ENCODE measurements at places on chromosomes 12 and 14.

GRCh38 chr12:107519906-107520859 lies 165.4 kb upstream of the PWP1 start:
- DNase-seq = no peak

DNA sequence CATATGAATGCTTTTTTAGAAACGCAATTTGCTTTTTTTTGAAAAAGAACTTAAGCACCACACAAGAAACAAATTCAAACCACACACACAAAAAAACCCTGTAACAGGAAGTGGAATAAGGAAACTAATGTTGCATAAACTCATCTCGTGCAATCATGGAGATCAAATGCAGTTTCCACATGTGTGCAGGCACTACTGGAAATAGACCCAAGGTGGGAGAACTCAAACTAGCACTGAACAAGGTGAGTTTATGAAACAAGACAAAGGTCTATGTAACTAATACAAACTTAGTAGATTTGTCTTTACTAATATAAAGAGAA lies 17.5 kb downstream of the NIN start:
- no peak for DNase-seq

DNA sequence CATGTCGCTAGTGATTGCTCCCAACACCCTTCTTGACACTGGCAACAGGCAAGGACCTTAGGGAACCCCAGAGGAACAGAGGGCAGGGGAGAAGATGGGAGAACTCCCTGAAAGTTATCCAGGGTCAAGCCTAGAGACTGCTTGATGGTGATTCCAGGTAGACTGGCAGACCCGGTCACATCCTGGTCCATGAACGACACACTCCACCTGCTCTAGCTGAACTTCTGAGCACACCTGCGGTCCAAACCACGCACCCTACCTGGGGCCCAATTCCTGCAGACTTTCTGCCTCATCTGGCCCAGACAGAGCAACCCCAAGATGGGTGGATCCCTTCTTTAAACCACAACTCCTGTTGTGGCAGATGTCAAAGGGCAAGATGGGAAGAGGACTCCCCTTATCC lies 34.2 kb downstream of the NCKAP5L start:
- DNase-seq = no peak

- DNase-seq = no peak
These were observed 1.8 kb downstream of the CPNE8 start for GRCh38 chr12:38903596-38903995.

DNA sequence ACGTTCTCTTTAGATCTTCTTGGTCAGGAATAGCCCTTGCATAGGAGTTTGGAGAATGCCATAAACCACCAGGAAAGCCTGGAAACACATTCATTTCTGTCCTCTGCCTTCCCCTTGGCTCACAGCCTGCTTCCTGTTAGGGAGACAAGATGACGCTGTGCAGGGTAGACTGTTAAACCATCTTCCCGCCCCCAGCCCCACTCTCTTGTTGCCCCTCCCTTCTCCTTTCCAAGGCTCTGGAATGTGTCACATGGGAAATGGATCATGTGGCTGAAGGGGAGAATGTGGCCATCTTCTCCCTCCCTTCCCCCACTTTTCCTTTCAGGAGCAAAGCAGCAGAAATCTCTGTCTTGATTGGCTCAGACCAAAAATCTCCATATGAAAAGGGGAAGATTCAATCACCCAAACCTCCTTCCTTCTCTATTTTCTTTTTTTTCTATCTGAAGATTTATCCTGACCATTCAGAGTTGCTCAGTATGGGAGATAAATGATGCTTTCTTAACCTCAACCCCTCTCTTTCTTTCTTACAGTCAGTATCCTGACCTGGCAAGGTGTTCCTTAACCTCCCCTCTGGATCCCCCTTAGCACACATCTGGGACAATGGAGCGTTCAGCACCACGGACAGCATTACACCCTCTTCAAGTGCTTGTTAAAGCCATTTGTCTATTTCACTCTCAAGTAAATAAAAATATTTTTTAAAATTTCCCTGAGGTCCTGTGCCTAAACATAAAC lies 11.4 kb downstream of the GPR19 start:
- DNase-seq = no peak

- DNase-seq = no peak
These were observed 37.4 kb downstream of the SUSD6 start for GRCh38 chr14:69648480-69649451.

DNA sequence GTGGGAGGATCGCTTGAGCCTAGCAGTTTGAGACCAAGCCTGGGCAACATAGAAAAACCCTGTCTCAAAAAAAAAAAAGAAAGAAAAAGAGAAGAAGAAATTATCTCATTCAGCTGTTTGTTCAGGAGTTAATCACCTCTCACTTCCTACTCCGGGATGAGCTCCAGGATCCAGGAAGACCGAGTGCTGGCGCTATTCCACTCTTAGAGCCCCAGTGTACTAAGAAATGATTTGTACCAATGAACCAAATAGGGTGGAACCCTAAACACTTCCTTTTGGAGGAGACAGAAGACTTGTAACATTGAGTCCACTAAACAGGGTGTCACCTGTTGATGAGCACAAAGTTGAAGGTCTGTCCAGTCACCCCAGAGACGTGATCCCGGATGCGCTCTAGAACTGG lies 3.6 kb downstream of the ALKBH2 start:
- no peak for DNase-seq

DNA sequence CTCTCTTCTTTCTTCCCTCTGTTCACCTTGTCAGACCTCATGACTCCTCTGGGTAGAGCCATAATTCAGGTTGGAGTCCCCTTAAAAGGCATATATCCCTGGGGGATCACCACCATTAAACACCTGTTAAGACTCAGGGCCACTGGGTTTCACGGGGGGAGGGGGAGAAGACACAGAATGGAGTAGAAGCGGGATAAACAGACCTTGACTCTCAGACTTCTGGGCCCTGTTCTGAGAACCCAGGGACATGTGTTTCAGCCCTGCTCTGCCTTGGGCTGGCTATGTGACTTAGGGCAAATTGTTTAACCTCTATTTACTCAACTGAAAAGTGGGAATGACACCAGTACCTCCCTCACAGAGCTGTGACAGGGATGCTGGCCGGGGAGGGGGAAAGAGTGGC lies 4.6 kb downstream of the CDH24 start:
- no peak for DNase-seq

GRCh38 chr12:63362166-63362565 lies 211.2 kb upstream of the AVPR1A start:
- DNase-seq = no peak

DNA sequence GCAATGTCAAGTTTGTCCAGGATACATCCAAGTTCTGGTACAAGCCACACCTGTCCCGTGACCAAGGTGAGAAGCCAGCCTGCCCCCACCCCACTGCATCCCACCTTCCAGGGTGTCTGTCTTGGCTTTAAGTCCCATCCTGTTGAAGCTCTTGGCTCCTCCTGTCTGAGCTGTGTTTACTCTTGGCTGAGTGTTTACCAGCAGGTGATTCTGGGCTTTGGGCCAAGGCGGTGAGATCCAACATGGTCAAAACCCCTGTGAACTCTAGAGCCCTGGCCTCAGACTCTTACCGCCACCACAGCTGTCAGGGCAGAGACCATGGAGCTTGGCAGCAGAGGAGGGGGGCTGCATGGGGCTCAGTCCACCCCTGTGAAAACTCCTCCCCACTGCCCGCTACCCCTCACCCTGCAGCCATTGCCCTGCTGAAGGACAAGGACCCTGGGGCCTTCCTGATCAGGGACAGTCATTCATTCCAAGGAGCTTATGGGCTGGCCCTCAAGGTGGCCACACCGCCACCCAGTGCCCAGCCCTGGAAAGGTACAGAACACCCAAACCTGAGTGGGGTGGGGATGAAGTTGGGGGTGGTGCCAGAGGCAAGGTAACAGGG lies 11.6 kb downstream of the TNS2 start:
- no peak for DNase-seq

DNA sequence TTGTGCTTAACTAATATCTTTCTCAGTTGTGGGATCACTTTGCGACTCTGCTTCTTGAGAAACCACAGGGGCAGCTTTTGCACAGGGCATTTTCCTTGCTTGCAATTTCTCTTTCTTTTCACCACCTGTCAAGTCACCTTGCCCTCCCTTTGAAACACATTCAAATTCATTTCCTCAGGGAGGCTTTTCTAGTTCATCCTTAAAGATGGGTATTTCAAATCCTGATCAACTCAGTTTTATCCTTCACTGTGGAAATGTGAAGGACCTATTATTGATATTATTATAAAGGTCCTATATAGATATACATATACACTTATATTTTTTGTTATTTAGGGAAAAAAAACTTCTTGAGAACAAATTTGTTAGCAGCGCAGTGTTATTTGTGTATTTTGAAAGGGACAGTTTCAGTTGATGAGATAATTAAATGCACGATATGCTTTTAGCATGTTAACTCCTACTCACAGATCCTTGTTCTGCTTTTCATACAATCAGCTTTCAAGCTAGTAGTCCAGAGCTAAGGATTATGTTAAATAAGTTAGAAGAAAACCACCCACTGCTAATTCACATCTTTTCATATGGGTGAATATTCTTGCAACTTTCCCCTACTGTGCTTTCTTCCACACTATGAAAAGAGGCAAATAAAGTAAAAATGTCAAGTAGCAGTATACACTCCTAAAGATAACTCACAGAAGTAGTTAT lies 501.4 kb upstream of the RGS6 start:
- no peak for DNase-seq

DNA sequence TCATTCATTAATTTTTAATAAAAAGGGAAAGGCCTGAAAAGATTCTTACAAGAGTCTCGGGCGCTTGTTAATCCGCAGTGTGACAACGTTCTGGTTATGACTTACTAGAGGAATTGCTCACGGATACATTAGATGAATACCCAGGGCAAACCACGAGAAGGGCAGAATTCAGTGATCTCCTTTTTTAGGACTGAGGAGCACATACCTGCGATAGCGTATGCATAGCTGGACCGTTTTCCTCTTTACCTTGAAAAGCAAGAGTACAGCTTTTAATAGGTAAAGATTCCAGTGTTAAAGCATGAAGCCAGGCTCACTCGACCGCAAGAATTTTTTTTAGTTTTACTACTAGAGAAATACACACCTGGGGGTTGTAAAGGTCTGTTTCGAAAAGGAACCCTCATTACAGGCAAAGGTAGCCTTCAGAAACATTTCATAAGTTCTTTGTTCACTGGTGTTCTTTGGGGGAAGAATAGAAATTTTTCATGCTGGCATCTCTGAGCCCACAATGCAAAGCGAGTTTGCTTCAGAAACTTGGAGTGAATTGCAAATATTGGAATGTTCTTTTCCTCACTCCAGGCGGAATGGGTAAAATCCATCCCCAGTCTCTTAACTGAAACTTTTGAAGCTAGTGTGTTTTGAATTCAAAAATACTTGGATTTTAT lies 953 bp downstream of the MAPK1IP1L start:
- no peak for DNase-seq

DNA sequence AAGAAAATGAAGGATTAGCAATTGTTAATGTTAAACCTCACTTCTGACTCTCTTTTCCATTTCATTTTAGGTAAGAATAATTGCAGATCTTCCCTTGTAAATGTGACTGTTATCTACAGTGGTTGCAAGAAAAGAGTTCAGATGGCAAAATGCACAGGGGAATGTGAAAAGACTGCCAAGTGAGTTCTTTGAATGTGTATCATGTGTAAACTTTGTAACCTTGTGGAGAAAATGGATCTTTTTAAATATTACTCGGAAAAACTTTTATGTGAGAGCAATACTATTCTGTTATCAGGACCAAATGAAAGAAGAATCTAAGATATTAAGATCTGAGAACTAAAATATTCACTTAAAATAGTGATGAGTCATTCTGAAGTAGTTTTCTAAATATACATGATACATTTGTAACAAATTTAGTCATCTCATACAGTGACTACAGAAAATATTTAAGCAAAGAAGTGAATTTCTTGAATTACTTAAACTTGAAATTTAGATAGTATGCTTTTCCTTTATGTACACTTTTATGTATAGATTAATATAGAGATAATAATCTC lies 122.5 kb upstream of the CNTN1 start:
- no peak for DNase-seq

DNA sequence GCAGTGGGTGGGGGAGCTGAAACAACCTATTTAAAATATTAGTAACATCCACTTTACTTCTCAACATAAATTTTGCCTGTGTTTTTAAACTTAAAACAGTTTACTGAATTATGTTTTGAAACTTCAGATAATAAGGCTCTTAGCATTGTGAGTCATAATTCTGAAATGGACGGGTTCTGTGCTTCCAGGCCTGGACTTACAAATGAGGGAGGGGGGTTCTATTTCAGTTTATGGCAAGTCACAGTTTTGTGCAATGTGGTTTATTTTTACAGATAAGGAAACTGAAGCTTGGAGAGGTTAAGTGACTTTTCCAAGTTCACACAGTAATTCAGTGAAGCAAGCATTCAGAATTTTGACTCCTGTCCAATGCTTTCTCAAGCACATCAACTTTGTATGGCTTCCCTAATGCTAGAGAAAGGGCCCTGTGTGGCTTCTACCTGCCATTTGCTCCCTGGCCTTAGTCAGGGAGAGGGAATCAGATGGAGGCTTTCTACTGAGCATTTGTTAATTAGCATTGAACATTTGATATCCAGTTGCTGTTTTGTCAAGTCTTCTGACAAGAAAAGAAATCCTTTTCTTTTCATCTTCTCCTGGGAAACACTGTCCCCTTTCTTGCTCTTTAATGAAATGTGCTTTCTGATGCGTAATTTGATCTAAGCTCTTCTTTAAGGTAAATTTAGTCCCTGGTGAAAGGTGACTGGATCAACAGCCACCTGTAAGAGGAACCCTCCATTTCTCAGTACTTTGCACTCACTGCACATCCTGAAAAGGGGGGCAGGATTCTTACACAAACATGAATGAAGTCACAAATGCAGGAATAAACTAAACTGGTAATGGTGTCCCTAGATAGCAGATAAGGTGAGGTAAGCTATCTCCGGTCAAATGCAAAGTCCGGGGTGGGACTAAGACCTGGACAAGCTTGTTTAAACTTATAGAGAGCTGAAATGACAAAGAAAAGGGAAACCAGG lies 2.5 kb upstream of the SALL2 start:
- no peak for DNase-seq

DNA sequence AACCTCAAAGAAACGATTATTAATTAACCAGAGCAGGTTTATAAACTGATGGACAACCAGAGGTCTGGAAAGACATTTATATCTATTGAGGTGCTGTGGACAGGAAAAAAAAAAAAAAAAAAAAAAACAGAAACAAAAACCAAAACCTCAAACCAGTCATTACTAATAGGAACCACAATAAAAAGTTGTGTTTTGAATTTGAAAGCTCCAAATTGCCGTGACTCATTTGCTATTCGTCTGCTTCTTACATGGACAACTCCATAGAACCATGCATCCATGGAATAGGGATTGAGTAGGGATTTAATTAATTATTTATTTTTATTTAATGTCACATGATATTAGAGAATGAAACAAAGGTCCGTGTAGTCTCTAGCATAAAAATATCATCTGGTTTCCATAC lies 134.1 kb upstream of the SSTR1 start:
- no peak for DNase-seq

DNA sequence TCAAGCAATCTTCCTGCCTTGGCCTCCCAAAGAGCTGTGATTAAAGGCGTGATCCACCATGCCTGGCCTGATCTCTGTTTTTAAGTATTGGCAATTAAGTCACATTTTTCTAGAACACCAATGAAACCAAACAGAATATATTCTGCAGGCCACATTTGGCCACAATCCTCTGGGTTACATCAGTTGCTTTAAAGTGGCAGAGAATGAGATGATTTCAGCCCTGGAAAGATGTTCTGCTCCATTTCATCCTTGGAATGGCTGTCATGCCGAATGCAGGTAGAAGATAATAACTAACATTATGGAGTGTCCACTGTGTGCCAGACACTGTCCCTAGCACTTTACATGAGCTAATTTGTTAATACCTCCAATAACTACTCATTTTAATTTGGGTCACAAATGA lies 154.4 kb downstream of the PTPN11 start:
- no peak for DNase-seq
